NCI-H1694 treated with DMSO at 0.1 percent for 48 hours (cell line): ENCODE measurements at places on chromosomes 1 and 21.

GRCh38 chr1:228315484-228315944 is 91.1 kb downstream of the TRIM11 start:
- DNase-seq: no peak

- no peak for DNase-seq
Observed at GRCh38 chr1:204338997-204339396, 20.7 kb downstream of the PLEKHA6 start.

DNA sequence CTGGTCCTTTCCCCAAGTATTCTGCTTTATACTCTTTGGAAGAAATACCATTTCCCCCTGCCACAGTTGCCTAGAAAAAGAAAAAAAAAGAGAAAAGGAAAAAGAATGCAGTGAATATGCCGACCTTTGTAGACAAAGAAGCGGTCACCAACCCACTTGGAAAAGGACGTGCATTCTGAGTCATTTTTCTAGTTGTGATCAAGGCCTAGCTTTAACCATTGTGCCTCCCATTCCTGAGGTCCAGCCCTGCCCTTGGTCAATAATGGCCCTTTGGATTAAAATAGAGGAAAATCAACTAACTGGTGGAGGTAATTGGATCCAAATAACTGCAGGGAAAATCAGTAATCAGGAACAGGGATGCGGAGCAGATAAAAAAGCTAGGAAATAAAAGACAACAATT is 24.8 kb downstream of the S1PR1 start:
- DNase-seq: no peak

DNA sequence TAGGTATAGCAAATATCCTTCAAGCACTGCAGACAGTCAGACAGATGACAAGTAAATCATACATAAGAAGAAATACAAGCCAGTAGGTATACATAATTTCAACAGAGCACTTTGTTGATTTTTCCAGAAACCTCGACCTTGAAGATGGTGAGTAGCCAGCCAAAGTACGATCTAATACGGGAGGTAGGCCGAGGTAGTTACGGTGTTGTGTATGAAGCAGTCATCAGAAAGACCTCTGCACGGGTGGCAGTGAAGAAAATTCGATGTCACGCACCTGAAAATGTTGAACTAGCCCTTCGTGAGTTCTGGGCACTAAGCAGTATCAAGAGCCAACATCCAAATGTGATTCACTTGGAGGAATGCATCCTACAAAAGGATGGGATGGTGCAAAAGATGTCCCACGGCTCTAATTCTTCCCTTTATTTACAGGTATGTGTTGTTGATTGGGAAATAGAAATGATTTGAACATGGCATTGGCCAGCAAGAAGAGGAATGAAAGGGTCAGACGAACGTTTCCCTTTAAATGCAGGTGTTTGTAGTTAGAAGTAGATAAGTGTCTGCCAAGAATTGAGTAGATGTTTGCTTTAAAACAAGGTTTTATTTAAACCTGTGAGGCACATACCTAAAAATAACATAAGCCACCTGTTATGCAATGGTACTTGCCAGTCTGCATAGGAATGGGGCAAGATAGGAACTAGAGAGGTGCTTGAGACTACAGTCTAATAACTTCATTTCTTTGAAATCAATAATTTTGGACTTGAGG is 2.7 kb downstream of the PDIK1L start:
- no peak for DNase-seq

DNA sequence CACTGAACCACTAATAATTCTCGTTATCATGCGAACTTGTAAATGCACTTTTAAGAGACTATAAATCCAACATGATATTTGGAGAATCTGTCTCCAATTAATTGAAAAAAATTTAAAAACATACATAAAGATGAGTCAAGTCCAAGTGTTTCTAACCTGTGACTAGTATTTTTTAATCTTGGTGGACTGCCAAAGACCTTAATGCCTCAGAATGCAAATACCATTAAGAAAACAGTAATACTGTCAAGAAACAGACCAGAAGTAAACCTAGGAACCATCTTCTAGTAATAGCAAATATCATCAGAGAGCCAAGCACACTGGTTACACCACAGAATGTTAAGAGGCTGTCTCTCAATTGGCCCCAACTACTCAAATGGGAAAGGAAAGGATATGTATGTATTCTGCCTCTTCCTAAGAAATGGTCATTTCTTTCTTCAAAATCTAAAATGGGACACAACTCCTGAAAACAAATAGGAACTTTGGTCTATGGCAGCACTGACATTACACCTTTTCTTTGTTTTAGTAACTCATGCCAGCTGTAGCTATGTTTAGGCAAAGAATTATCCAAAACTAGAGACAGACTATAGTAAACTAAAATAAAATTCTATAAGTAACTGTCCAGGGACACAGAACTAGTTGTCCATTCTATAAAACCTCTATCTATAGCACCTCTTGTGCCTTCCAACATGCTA is 15.8 kb downstream of the SCYL3 start:
- no peak for DNase-seq
